Coronary artery (tissue), 2 donors: ENCODE measurements at places on chromosomes 3 and 15.

GRCh38 chr15:38536201-38536676 is 28.4 kb downstream of the RASGRP1 start:
- no peak for DNase-seq

DNA sequence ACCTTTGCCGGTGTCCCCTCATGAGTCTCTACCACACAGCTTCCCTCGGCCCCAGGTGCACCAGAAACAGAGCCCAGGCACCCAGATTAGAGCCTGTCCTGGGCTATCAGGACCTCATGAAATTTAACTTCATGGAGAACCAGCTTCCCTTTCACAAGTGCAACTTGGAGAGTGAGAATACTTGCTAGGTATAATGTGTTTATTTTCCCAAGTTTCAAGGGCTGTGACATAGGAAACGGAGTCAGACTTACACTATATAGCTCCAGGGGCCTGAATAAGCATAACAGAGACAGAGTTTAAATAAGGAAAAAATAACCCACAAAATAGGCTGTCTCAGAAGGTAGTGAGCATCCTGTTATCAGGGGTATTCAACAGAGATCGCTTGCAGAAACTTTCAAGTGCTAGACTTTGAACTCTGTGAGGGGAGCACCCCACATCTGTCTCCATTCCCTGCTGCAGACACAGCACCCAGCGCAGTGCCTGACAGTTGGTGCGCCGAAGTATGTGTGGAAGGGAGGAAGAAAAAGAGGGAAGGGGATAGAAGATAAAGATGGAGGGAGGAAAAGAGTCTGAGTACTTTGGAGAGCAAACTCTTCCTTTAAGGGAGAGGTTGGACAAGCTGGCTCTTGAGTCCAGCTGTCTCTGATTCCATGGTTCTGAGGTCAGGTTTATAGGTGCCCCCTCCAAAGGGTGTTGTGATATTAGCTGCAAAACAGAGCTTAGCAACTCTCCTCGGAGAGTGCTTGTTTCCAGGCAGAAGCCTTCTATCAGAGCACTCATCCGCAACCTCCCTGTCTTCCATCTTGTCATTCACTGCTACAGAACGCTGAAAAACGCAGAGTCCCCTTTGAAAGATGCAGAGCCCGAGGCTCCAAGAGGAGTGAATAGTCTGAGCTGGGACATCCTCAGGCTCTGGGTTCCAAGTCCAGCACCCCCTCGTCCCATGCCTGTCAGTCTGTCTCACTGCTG is 84.8 kb downstream of the CPN2 start:
- DNase-seq: peak; percentile 66

DNA sequence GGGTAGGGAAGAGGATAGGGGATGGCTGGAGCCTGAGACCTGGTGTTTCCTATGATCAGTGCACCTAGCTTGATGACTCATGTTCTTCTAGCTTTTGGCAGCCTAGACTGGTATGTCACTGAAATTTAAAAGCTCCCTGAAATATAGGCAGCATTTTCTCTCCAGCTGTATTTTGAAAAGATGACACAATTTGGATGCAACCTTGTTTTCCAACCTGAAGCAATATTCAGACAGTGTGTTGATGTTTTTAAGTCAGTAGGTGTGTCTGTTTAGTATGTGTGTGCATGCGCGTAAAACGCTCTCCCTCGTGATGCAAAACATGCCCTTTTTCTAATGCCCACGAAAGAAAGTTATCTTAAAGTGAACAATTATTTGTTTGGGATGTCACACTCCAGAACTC is 58.5 kb downstream of the RPL22L1 start:
- DNase-seq: no peak

GRCh38 chr15:38411902-38412301 is 42.0 kb upstream of the FAM98B start:
- DNase-seq: no peak

DNA sequence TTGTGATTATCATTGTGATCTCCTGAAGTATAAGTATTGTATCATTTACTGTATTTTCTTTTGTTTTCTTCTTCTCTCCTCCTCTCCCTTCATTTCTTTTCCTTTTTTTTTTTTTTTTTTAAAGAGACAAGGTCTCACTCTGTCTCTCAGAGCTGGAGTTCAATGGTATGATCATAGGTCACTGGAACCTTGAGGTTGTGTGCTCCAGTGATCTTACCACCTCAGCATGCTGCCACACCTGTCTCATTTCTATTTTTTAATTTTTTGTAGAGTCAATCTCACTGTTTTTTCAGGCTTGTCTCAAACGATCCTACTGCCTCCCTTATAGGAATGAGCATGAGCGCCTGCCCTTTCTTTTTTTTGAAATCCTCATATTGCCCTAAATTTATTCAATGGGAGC is 23.4 kb downstream of the NMD3 start:
- DNase-seq: no peak

- no peak for DNase-seq
Observed at GRCh38 chr3:63343674-63344073, 65.6 kb downstream of the SYNPR start.

- no peak for DNase-seq
Observed at GRCh38 chr3:100002599-100003350, 111.5 kb downstream of the FILIP1L start.
